Body of pancreas (tissue), 4 donors: ENCODE measurements at places on chromosomes 4 and X. TPM values are rescaled to one million over a fixed set of nuclear protein-coding genes. Genes with fewer than 3 reads are reported as not detected.

GRCh38 chrX:17412692-17413091 is 37.7 kb downstream of the NHS start:
- no peak overlapping the region for H3K27ac ChIP-seq
- no peaks in the 10 kb centered on the region for H3K27me3 ChIP-seq
- no peaks in the 10 kb centered on the region for H3K4me1 ChIP-seq
- no peak overlapping the region for H3K4me3 ChIP-seq
- H3K36me3 ChIP-seq: no peaks in the 10 kb centered on the region

DNA sequence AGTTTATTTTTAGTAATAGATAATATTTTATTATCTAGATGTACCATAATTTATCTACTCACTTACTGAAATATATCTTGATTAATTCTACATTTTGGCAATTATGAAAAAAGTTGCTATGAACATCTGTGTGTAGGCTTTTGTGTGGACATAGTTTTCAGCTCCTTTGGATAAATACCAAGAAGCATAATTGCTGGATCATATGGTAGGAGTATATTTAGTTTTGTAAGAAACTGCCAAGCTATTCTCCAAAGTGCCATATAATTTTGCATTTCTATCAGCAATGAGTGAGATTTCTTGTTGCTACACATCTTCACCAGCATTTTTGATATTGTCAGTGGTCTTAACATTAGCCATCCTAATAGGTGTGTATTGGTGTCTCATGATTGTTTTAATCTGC is 882.6 kb upstream of the GRIA3 start:
- no peak for DNase-seq
- H3K36me3 ChIP-seq: no peaks in the 10 kb centered on the region
- no peak overlapping the region for H3K4me3 ChIP-seq
- H3K27ac ChIP-seq: no peak overlapping the region
- H3K4me1 ChIP-seq: no peaks in the 10 kb centered on the region
- H3K27me3 ChIP-seq: no peaks in the 10 kb centered on the region

DNA sequence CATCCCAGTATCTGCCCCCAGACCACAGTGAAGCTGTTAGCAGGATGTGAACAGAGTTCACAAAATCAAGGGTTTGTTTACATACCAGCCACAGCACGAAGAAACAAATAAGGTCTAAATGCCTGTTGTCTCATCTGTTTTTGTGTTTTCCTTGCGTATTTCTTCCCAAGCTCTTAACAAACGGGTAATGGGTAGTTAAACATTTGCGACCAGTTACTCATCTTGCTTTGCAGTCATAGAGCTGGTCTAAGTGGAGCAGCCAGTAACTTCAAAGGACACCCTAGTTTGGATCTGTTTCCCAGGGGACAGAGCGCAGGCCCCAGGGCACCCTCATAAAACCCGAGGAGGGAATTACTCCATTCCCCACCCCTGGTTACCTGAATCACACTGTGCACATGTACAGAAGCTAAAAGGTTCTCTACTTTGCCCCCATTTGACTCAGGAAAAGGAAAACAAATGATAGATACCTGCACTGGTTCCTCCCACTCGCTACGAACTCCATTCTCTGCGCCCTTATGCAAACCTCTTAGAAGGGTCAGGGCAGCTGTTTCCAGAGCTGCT is 68.8 kb downstream of the MAML3 start:
- no peak overlapping the region for H3K4me3 ChIP-seq
- no peak for DNase-seq
- H3K36me3 ChIP-seq: no peaks in the 10 kb centered on the region
- no peaks in the 10 kb centered on the region for H3K27me3 ChIP-seq
- no peak overlapping the region for H3K27ac ChIP-seq
- peaks cover 1% of the 10 kb centered on the region for H3K4me1 ChIP-seq

AKAP17A gene
- total RNA-seq: 55.5 TPM

DNA sequence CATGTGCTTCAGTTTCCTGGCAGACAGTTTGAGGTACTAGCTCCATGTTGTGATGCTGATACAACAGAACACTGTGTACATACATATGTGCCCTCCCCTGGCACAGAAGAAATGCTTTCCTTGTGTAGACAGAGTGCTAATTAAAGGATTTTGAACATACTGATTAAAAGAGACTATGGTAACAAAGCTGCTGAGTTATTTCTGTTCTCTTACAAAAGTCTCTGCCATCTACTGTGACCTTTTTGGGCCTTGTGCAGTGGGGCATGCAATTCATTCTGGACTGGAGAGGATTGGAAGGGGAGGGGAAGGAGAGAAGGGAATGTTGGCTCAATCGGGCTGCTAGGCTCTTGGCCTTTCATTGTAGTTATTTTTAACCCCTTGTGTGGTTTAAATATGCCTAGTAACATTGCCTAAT is 6.0 kb downstream of the PDLIM5 start:
- peaks cover 59% of the 10 kb centered on the region for H3K4me1 ChIP-seq
- no peak overlapping the region for H3K27ac ChIP-seq
- peaks cover 2% of the 10 kb centered on the region for H3K36me3 ChIP-seq
- H3K27me3 ChIP-seq: no peaks in the 10 kb centered on the region

DNA sequence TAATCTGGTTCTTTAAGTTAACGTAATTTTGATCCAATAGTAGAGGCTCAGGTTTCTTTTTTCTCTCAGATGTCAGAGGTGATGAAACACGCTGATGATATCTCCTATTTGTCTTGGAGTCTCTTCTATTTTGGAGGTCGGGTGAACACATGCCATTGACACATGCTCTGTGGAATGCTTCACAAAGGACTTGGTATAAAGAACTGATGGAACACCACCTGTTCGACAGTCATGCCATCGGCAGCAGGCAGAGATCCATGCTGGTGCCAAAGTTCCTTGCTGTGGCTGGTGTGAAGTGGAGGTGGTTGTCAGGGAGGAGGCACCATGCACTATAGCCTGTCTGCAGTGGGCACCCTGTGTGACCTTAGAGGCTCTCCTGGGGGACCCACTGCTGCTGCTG is 94.9 kb downstream of the ATP8A1 start:
- H3K27me3 ChIP-seq: no peaks in the 10 kb centered on the region
- no peaks in the 10 kb centered on the region for H3K36me3 ChIP-seq
- no peak overlapping the region for H3K4me3 ChIP-seq
- no peak for DNase-seq

PLXNB3 gene
- total RNA-seq: 13.2 TPM

DNA sequence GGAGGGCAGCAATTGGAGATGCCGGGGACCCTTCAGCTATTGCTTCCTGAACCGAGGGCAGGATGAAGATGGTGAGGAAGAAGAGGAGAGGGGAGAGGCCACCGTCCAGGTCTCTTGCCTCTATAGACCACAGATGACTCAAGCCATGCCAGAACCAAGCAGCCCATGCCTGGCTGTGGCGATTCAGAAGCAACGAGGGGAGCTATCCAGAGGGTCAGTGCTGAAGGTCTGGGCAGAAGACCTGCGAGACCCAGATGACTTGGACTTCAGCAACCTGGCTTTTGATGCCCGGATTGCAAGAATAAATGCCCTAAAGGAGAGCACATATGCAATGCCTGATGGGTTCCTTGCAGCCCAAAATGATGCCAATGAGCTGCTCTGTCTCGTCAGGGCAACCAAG is 70.2 kb upstream of the PRPS2 start:
- no peaks in the 10 kb centered on the region for H3K27me3 ChIP-seq
- no peaks in the 10 kb centered on the region for H3K4me1 ChIP-seq
- DNase-seq: no peak
- no peak overlapping the region for H3K27ac ChIP-seq
- no peak overlapping the region for H3K4me3 ChIP-seq

DNA sequence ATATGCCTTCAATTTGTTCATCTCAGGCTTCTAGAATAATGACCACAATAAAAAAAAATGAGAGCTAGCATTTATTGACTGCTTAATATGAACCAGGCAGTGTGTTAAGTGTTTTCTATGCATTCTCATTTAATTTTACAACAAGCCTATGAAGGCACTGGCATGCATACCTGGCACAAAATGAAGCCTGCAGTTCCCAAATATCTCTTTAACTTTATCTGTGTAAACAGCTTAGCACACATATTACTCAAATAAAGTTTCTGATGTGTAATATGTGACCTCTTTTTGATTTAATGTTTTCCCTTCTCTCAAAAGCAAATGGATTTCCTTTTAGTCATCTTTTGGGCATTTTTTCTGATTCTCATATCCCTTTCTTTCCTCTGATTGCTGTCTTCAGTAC is 671.8 kb downstream of the PCDH7 start:
- no peak for DNase-seq
- H3K4me3 ChIP-seq: no peak overlapping the region
- H3K27me3 ChIP-seq: no peaks in the 10 kb centered on the region
- H3K4me1 ChIP-seq: no peaks in the 10 kb centered on the region

TGIF2LX gene
- total RNA-seq: not detected

GRCh38 chr4:128517739-128518510 is 230.3 kb upstream of the PGRMC2 start:
- H3K4me1 ChIP-seq: peaks cover 8% of the 10 kb centered on the region
- DNase-seq: peak; percentile 58
- no peak overlapping the region for H3K27ac ChIP-seq
- H3K36me3 ChIP-seq: no peaks in the 10 kb centered on the region
- H3K27me3 ChIP-seq: no peaks in the 10 kb centered on the region

- H3K4me1 ChIP-seq: no peaks in the 10 kb centered on the region
- DNase-seq: no peak
These were observed 15.8 kb downstream of the RPL39 start for GRCh38 chrX:119775517-119776238.

SORBS2 gene
- total RNA-seq: 210 TPM

NEUROG2 gene
- total RNA-seq: not detected

SULT1B1 gene
- 1.8 TPM for total RNA-seq

GRCh38 chr4:107349266-107349665 is 313.2 kb upstream of the DKK2 start:
- no peak for DNase-seq
- H3K4me3 ChIP-seq: no peak overlapping the region
- no peak overlapping the region for H3K27ac ChIP-seq

DNA sequence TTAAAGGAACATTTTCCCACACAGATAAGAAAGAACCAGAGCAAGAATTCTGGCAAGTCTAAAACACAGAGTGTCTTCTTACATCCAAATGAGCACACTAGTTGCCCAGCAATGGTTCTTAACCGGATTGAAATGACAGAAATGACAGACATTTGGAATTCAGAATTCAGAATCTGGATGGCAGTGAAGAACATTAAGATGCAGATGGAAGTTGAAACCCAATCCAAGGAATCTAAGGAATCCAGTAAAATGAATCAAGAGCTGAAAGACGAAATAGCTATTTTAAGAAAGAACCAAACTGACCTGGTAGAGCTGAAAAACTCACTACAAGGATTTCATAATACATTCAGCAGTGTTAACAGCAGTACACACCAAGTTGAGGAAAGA is 21.5 kb downstream of the ANAPC10 start:
- no peak overlapping the region for H3K27ac ChIP-seq
- no peak overlapping the region for H3K4me3 ChIP-seq
- H3K4me1 ChIP-seq: no peaks in the 10 kb centered on the region
- H3K27me3 ChIP-seq: no peaks in the 10 kb centered on the region
- no peak for DNase-seq

GRCh38 chr4:186749611-186750281 is 26.1 kb upstream of the FAT1 start:
- no peaks in the 10 kb centered on the region for H3K27me3 ChIP-seq
- no peaks in the 10 kb centered on the region for H3K36me3 ChIP-seq
- H3K4me1 ChIP-seq: no peaks in the 10 kb centered on the region

DNA sequence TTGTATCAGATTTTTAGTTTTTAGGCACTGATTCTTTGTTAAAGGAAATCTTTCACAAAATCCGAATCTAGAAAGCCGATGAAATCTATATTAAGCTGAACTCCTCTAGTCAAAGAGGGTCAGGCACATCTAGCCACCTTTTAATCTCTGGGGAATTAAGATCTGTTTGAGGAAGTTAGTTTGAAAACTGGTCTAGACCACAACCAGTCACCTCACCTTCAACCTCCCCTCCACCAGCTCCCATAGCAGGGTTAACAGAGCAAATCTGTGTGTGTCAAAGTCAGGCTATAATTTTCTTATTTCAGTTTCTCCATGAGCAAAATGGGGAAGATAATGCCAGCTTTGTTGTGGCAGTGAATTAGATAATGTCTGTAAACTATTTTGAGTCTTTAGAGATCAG is 110.0 kb upstream of the IGFBP7 start:
- H3K27me3 ChIP-seq: no peaks in the 10 kb centered on the region
- H3K4me3 ChIP-seq: no peak overlapping the region
- no peak overlapping the region for H3K27ac ChIP-seq

HELT gene
- not detected for total RNA-seq

DNA sequence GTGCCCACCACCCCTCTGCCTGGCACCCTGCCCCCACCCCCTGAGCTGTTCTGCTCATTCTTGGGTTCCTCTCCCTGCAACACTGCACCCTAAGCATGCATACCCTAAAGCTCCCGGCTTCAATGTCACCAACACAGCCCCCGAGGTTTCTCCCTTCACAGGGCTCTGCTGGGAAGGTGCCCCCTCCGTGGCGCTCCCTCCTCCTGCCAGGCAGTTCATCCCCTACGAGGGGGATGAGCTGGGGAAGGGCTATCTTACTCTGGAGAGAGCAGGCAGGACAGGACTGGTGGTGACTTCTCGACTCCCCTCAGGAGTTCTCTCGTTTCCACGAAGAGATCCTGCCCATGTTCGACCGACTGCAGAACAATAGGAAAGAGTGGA is 6.5 kb downstream of the ATP5ME start:
- H3K4me3 ChIP-seq: no peak overlapping the region
- peaks cover 13% of the 10 kb centered on the region for H3K4me1 ChIP-seq
- H3K36me3 ChIP-seq: peaks cover 3% of the 10 kb centered on the region
- H3K27me3 ChIP-seq: no peaks in the 10 kb centered on the region
- peak; percentile 10 for DNase-seq

DNA sequence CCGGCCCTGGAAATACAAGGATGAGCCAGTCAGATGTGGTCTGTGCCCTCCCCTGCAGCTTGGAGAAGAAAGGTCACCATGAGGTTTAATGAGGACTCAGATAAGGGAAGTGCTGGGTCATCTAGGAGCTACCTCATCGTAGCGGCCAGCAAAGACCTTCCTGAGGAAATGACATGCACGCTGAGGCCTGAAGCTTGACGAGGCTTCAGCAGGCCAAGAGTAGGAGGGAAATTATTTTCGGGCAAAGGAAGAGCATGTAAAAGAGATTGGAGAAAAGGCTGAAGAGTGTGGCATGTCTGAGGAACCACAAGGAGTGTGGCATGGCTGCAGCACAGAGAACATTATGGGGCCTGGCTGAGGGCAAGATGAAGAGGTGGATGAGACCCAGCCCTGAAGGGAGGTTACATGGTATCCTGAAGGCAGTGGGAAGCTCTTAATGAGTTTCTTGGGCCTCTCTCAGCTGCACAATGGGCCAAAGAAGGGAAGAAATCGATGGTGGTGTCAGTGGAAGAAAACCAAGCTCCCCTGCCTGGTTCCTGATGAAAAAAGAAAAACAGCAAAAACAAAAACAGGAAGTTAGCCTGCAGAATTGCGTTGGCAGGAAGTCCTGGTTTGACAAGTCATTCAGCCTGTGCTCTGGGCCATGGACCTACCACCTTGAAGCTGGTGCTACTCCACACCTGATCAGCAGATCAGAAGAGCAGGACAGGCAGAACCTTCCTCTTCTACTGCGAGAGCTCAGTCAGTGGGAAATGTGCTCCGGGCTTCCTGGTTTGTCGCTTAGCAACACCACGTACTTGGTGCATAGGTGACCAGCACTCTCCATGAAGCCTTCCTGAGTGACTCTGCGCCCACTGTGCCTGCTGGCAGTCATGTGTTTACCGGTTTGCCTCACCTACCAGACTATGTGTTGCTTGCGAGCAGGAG is 134.5 kb upstream of the KLF3 start:
- DNase-seq: peak; percentile 69
- peaks cover 15% of the 10 kb centered on the region for H3K4me1 ChIP-seq
- H3K4me3 ChIP-seq: no peak overlapping the region
- H3K27ac ChIP-seq: peak overlapping the region; percentile 60

- H3K36me3 ChIP-seq: no peaks in the 10 kb centered on the region
- H3K27ac ChIP-seq: no peak overlapping the region
These were observed 183.4 kb upstream of the FAM241A start for GRCh38 chr4:111961809-111962208.

CFI gene
- 15.8 TPM for total RNA-seq

HGFAC gene
- total RNA-seq: 0.78 TPM

KLKB1 gene
- 2.6 TPM for total RNA-seq
